Liver (tissue), 10 donors: ENCODE measurements at places on chromosomes 7 and 10.
A peak's percentile ranks its signal among the peaks of the same experiment; 100 is the strongest.

DNA sequence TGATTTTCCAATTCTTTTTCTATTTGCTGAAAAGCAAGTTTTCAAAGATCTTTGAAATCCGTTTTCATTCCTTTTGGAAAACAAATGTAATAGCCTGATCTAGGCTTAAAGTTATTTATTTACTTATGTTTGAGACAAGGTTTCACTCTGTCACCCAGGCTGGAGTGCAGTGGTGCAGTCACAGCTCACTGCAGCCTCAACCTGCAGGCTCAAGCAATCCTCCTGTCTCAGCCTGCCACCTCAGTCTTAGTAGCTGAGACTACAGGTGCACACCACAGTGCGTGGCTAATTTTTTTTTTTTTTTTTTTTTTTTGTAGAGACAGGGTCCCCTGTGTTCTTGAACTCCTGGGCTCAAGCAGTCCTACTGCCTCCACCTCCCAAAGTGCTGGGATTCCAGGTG lies 4.6 kb downstream of the ST7 start:
- DNase-seq: no peak

- peak; percentile 33 for DNase-seq
Measured at GRCh38 chr10:79386637-79387465, 39.6 kb downstream of the PPIF start.

DNA sequence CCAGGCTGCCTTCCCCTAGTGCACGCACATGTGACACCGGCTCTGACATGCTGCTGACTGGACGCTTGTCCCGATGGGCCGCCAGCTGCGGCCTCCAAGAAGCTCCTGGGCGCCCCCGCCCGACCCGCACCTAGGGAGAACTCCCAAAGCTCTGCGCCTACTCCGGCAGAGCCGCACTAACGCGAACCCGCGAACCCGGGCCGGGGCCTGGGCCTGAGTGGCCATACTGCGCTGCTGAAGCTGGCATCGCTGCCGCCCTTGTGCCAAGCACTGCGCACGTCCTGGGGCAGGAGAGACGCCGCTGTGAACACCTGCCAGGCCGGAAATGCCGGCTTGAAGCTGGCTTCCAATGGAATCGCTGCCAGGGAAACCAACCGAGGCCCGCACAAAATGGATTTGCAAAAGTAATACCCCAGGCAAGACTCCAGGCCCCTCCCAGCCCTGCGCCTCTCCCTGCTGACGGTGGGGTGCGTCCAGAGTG lies 85.1 kb downstream of the WASHC2A start:
- DNase-seq: no peak

GRCh38 chr7:2260820-2261219 lies 18.8 kb downstream of the NUDT1 start:
- DNase-seq: no peak

- no peak for DNase-seq
Measured at GRCh38 chr7:43076189-43076605, 36.2 kb upstream of the HECW1 start.

- no peak for DNase-seq
Measured at GRCh38 chr10:29114141-29114540, 174.7 kb upstream of the LYZL1 start.

- no peak for DNase-seq
Measured at GRCh38 chr10:38209332-38209731, 115.2 kb downstream of the ZNF37A start.

DNA sequence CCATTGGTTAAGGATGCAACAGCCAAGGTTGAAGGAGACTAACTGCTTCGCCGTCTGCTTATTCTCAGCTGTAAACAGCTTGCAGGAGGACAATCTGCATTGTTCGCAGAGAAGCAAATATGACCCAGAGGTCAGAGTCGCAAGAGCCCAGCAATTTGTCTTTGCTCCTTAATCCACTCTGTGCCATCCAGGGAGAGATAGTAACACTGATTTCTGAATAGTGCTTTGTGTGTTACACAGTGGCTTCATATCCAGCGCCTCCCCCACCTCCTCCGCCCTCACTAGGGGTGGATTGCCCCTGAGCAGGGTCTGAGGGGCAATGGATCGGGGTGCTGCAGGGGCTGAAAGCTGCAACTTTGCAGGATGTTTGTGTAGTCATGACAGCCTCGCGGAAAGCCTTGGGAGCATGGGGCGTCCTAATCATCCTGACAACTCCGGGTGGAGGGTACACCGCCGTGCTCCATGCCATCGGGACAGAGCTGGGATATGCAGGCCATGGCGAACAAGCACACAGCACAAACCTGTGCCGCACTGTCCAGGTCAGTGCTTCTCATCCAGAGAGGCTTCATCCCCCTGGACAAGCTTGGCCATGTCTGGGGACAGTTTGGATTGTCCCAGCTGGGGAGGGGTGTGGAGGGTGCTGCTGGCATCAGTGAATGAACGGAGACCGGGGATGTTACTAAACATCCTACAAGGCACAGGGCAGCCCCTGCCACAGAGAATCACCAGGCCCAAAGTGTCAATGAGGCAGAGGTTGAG lies 103.1 kb upstream of the INSIG1 start:
- no peak for DNase-seq

DNA sequence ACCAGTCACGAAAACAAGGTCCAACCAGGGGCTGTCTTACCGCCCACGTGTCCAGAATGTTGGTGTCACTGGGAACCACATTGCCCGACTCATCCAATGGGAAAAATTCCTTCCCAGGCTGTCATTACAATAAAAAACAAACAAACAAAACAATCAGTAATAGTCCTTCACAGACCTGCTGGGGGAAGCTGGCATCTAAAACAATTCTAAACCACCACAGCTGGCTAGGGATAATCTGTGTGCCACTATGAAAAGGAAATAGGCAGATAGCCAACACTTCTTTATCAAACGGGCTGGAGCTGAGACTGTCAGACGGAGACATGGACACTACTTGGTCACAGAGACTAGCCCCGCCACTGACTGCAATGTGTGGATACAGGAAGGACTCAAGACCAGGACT lies 9.2 kb downstream of the AKR1B1 start:
- no peak for DNase-seq

- DNase-seq: no peak
Measured at GRCh38 chr10:2920168-2920567, 147.2 kb upstream of the PFKP start.

DNA sequence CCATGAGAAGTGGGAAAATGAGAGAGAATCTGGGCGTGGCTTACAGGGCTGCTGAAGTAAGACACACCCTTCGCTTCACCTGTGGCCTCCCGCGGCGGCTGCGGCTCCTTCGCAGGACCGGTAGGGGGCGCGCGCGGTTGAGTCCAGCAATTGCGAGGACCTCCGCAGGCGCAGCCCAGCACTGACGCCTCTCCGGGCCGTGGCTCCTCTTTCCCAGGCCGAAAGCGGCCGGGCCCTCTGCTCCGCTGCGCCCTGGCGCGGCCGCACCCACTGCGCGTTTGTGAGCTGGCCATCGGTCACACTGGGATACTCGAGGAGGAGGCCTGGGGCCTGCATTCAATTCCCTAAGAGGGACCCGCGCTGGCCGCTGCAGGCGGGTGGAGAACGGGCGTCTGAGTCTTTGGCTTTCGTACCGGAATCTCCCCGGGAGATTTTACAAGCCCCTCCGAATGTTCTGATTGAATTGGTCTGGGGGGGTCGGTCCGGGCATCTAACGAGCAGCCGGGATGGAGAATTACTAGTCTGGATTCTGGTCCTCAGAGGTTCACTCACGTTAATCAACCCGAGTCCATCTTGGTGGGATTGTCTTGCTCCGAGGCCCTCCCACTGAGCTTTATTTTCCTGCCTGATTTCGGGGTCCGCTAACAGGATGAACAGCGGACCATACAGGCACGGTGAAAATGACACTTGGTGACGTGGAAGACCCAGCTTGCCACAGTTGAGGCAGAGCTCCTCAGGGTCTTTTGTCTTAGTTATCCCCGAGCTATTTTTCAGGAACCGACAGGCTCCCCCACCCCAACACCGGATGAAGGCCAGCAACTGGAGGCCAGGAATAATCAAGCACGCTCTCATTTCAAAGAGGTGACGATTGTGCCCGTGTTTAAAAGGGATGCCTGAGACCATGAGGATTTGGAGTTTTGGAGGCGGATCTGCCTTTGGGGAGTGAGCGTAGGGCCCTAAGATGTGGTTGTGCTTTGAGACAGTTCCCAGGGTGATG lies at the start of gene LRRD1:
TSS of gene LRRD1 (minus strand) at position 215 of the 997 bp plus-strand sequence. CDS start 13,940 bp downstream, outside the sequence.
- DNase-seq: peak; percentile 95

- DNase-seq: no peak
Measured at GRCh38 chr7:50614721-50615518, 49.7 kb upstream of the DDC start.

DNA sequence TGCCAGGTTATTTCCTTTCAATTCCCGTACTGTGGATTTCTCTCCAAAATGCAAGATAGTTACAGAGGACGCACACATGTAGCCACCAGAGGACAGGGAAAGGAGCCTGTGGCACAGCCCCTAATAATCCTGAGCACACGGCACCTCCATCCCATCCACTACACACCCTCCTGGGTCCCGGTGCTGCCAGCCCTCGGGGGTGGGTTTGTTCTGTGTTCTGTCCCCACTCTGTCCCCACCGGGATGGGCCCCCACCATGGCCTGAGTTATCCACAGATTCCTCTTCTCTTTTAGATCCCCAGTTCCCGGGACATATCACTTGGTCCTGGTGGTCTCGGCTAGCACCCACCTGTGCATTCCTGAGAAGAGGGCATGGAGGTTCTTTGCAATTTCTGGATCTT lies 196.9 kb upstream of the PPP2R2D start:
- no peak for DNase-seq

GRCh38 chr7:4849390-4849789 lies 12.4 kb downstream of the PAPOLB start:
- no peak for DNase-seq

DNA sequence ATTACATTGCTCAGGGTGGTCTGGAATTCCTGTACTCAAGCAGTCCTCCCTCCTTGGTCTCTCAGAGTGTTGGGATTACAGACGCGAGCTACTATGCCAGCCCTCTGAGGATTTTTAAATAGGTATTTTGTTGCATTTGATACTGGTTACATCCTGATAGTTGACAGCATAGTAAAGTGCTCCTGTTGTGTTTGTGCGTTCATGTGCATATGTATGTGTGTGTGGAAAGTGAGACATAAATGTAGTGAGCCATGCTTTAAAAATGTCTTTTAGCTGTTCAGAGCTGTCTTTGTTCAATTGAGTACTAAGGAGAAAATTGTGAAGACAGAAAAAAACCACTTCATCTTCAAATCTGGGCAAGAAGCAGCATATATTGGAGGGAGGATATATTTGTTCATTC lies 27.8 kb downstream of the ZNRF2 start:
- DNase-seq: no peak

- DNase-seq: no peak
Measured at GRCh38 chr10:27461312-27461711, 42.8 kb upstream of the RAB18 start.

DNA sequence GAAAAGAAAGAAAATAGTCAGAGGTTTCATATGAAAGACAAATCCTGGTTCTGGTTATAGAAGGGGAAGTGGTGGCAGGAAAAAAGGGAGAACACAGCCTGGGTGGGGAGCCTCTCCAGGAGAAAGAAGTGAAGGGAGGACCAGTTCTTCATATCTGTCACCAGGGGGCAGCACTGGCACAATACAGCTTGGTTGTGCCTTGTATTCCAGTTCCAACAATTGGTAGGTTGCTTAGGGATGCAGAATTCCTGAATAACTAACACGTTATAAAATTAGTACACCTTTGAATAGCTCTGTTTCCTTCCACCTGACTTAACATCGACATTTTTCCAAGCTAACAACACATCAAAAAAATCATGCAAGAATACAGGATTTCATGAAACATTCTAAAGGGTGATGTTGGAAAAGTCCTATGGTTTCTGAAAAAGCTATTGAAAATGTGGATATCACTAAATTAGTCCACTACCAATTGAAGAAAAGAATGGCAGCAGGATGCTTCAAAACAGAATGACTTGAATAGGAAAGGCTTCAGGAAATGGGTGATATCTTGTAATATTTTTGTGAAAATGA lies 52.9 kb downstream of the CYP26A1 start:
- no peak for DNase-seq

DNA sequence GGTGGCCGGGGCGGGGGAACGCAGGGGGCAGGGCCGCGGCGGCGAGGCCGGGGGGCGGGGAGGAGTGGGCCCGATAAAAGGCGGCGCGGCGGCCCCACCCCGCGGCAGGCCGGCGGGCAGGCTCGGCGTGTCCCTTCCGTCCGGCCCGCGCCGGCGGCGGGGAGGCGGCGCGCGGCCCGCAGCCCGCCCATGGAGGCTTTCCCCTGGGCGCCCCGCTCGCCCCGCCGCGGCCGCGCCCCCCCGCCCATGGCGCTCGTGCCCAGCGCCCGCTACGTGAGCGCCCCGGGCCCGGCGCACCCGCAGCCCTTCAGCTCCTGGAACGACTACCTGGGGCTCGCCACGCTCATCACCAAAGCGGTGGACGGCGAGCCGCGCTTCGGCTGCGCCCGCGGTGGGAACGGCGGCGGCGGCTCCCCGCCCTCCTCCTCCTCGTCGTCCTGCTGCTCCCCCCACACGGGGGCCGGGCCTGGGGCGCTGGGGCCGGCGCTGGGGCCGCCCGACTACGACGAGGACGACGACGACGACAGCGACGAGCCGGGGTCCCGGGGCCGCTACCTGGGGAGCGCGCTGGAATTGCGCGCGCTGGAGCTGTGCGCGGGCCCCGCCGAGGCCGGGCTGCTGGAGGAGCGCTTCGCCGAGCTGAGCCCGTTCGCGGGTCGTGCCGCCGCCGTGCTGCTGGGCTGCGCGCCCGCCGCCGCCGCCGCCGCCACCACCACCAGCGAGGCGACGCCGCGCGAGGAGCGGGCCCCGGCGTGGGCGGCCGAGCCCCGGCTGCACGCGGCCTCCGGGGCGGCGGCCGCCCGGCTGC lies at the start of gene NANOS1:
TSS of gene NANOS1 (plus strand) at position 102 of the 808 bp plus-strand sequence. CDS start at position 190, 88 bp downstream.
- DNase-seq: peak; percentile 49

DNA sequence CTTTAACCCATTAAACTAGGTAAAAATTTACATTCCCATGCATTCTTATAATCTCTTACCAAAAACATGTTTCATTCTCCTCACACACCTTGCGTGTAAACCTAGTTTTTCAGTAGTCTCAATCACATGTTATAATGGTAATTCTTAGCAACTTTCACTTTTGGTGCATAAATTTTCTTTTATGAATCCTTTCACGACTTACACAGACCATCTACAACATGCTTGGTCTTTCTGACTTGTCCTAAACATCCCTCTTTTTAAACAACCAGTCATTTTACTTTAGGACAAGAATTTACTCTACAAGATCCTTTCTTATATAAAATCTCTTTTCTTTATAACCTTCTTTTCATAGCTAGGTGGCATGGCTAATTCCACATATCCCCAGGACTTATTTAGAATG lies 25.8 kb downstream of the FBXL13 start:
- no peak for DNase-seq

DNA sequence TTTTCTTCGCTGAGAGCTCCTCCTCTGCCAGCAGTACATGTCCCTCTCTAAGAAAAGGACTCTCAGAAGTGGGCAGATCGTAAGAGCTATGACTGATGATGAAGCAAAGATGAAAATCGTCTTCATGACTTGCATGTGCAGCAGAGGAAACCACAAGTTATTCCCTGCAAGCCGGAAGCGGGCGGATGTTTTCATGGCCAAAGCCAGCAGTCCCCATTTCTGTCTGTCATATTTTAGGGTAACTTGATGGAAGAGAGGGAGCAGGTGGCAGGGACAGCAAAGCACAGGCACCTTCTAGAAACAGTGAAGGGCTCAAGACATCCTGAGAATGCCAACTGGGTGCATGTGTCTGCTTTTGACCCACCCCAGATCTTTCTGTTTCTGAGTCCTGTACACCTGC lies 19.9 kb downstream of the KLF6 start:
- DNase-seq: no peak
